ENCODE measurements at places on chromosomes 16 and 17. TPM values are rescaled to one million over a fixed set of nuclear protein-coding genes. Genes with fewer than 3 reads are reported as not detected.
A peak's percentile ranks its signal among the peaks of the same experiment; 100 is the strongest.

The IGFALS gene
- total RNA-seq = not detected

DNA sequence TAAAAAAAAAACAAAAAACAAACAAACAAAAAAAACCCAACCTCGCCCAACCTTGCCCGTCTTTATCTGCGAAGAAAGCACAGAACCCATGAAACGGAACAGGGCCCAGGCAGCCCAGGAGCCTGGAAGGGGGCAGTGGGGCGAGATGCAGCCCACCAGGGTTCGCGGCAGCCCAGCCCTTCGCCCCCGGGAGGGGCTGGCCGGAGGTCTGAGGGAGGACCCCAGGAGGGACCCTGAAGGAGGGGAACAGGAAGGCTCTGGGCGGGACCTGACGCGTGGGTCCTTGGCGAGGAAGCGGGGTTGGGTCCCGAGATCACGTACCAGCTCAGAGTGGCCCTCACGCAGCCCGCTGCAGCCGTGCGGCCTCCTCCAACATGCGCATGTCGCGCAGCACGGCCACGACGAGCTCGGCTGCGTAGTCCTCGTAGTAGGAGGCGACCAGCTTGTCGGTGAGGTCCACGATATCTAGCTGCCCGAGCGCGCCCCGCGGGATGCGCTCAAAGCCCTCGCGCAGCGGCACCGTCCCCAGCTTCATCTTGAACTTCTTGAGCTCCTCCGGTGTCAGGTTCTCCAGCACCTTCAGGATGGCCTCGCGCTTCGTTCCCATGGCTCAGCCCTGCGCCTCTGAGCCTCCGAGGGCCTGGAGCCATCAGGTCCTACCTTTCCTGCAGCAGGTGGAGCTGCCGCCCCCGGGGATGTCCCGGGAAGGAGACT, at the start of gene PYDC1:
Gene PYDC1 (minus strand): TSS at position 714 of the 714 bp plus-strand sequence. CDS start 107 bp downstream, at position 607.
- peak; percentile 56 for DNase-seq

The KRTAP1-1 gene
- total RNA-seq = not detected

DNA sequence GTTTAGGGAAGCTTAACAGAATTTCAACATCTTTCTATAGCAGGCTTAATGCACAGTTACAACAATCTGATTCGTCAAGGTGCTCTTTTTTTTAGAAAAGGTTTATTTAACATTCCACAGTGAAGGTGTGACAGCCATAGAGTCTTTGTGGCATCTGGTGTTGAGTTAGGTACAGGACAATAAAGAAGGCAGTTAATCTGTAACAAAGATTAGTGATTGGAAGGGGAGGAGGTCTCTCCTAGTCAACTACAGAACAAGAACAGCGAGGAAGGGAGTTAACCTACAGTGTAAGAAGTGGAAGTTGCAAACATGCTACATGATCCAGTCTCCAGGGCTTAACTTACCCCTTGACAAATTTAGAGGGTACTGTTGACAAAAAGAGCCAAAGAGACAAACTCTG, 3.0 kb upstream of the ZDHHC7 start:
- DNase-seq = no peak

All from B cell (primary cell).